ENCODE measurements at places on chromosomes 4 and X. TPM values are rescaled to one million over a fixed set of nuclear protein-coding genes. Genes with fewer than 3 reads are reported as not detected.

DNA sequence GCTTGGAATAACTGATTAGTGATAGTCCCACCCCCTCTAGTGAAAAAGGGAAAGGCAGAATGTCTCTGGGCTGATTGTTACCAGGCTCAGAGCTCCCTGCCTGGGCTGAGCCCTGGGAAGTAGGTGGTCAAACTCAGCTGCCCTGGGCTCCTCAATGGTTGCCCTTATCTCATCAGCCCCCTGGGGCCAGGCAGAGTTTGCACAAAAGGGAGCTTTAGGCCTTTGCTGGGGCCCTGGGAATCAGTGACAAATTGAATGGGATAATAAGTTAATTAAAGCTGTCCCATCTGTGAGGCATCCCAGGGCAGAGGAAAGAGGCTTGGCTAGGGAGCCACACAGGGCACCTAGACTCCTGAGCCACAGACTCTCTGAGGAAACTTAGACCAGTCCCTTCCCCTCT, 89.0 kb downstream of the EFNB1 start:
- DNase-seq: no peak

- no peak for DNase-seq
Measured at GRCh38 chrX:68419975-68420374, 13.3 kb downstream of the OPHN1 start.

GRCh38 chr4:8303485-8304281, 34.1 kb downstream of the HTRA3 start:
- DNase-seq: no peak

DNA sequence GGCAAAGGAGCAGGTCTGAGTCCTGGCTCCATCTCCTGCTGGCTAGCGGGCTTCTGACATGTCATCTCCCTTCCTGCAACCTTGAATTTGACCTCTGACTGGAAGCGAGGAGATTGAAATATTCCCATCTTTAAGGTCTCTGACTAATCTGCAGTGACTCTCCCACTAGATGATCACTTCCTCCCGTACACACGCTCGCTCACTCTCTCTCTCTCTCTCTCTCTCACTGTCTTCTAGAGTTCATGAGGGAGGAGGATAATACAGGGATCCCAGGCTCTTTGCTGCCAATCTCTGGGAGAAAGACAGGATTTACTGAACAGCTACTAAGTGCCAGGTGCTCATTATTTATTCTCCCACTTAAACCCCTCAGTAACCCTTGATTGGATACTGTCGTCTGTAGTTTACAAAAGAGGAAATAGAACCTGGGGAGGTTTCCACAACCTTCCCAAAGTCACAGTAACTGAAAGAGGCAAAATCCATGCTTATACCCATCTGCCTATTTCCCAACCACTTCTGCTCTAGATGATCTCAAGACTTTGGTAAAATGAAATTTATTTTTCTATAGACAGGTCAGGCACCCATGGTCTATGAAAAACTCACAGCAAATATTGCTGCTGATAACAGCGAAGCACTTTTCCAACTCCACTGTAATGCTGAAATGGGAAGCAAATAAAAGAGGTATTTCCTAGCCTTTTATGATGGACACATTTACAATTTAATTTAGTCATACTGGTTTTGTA, 193.5 kb upstream of the C1QTNF7 start:
- DNase-seq: no peak

DNA sequence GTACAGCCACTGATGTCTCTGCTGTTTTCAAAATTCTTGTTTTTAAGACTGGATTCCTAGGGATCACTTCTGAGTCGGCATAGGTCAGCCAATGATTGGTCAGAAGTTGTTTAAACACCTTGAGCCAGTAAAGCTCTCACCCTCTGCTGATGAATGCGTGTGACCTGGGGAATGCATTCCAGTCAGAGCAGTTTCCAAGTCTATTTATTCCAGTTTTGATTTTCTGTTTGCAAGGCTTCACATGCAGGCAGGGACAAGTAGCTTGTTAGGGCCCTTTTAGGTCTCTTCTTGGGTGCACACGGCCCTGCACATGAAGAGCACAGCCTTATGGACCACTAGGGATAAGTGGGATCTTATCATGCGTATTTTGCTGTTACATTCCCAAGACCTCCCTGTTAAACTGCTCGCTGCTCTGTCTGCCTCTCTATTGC, 47.0 kb downstream of the KLHL15 start:
- no peak for DNase-seq

P2RY10 gene
- not detected for total RNA-seq

SSX2B gene
- not detected for total RNA-seq

YY2 gene
- total RNA-seq: 1.4 TPM

ZNF718 gene
- 12.5 TPM for total RNA-seq

DNA sequence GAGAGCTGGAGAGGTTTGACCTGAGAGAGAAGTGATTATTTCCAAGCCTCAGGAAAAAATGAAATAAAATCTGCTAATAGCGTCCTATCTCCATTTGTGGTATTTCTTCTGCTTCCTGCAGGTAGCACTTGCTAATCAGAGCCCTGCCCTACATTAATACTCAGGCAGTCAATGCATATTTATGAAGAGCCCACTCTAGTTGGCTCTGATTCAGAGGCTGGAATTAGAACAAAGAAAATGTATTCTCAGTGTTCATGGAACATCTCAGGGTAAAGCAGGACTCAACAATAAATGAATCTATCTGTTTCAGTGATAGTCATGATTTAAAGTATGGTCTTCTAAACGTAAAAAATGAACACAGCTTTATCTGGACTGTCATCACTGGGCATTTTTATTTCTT, 1.4 kb upstream of the ATP8A1 start:
- DNase-seq: no peak

- no peak for DNase-seq
Measured at GRCh38 chr4:114839986-114840385, 241.4 kb downstream of the UGT8 start.

GAGE12H gene
- total RNA-seq: not detected

ATP1B4 gene
- not detected for total RNA-seq

- DNase-seq: no peak
Measured at GRCh38 chr4:172830295-172830764, 338.3 kb upstream of the GALNT7 start.

- DNase-seq: no peak
Measured at GRCh38 chr4:100497791-100498190, 20.0 kb downstream of the EMCN start.

DNA sequence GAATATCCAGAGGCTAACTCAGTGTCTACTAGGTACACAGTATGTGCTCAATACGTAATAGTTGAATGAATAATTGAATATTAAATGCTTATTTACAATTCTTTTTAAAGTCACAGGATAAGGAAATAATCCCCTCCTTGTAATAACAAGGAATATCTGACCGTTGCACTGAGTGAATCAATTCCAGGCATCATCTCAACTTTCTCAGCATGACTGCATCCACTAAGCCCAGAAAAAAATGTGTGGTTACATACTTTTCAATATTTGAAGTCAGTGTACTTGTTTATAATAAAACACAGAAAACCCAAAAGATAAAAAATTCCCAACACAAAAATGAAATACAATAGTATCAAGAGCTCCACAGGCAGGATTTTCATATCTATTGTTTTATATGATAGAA, 105.4 kb downstream of the TMEM144 start:
- DNase-seq: no peak

MID2 gene
- total RNA-seq: 6.4 TPM

- DNase-seq: no peak
Measured at GRCh38 chrX:24204331-24204730, 54.8 kb downstream of the ZFX start.

- no peak for DNase-seq
Measured at GRCh38 chr4:174434455-174434854, 87.8 kb downstream of the HPGD start.

GRCh38 chr4:185011408-185011807, 6.9 kb upstream of the HELT start:
- peak; percentile 70 for DNase-seq

NHSL2 gene
- total RNA-seq: 8.1 TPM

- no peak for DNase-seq
Measured at GRCh38 chr4:116603096-116603495, 482.3 kb downstream of the TRAM1L1 start.

DAPP1 gene
- total RNA-seq: not detected

AREG gene
- total RNA-seq: 0.32 TPM

DNA sequence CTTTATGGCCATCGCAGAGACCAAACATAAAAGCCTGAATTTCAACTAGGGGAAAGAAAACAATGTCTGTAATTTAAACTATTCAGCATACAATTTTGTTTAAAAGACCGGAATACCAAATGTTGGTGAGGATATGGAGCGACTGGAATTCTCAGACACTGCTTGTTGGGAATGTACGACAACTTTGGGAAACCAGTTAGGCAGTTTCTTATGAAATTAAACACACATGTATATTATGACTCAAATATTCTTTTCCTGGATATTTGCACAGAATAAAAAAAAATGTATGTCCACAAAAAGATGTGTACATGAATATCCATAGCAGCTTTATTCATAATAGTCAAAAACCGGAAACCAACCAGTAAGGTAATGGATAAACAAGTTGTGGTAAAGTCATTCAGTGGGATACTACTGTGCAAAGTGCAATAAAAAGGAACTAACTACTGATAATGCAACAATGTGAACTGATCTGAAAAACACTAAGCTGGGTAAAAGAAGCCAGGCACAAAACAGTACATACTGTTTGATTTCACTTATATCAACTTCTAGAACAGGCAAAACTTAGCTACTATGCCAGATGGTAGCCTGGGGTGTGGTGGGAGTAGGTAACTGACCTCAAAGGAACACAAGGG, 152.7 kb upstream of the FTHL17 start:
- no peak for DNase-seq

PPP4R3C gene
- total RNA-seq: not detected

- no peak for DNase-seq
Measured at GRCh38 chrX:550514-550913, 80.1 kb upstream of the SHOX start.

MAGEH1 gene
- total RNA-seq: 13.9 TPM

- no peak for DNase-seq
Measured at GRCh38 chrX:36407836-36408235, 488.3 kb downstream of the CFAP47 start.

UGT2B17 gene
- total RNA-seq: 0.14 TPM

DNA sequence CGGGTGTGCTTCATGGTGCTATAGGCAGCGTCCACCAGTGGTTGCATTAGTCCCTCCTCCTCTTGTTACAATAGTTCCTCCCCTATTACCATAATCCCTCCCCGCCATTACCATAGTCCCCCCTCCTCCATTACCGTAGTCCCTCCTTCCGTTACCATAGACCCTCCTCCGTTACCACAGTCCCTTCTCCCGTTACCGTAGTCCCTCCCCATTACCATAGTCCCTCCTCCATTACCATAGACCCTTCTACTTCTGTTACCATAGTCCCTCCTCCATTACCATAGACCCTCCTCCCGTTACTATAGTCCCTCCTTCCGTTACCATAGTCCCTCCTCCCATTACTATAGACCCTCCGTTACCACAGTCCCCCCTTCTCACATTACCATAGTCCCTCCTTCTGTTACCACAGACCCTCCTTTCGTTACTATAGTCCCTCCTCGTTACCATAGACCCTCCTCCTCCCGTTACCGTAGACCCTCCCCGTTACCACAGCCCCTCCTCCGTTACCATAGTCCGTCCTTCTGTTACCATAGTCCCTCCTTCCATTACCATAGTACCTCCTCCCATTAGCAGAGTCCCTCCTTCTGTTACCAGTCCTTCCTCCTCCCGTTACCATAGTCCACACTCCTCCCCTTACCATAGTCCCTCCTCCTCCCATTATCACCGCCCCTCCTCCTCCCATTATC, 129.6 kb downstream of the DHRSX start:
- DNase-seq: peak; percentile 57

- DNase-seq: no peak
Measured at GRCh38 chr4:125773931-125774330, 459.2 kb downstream of the FAT4 start.

- DNase-seq: no peak
Measured at GRCh38 chrX:149476513-149476912, 28.6 kb downstream of the IDS start.

DNA sequence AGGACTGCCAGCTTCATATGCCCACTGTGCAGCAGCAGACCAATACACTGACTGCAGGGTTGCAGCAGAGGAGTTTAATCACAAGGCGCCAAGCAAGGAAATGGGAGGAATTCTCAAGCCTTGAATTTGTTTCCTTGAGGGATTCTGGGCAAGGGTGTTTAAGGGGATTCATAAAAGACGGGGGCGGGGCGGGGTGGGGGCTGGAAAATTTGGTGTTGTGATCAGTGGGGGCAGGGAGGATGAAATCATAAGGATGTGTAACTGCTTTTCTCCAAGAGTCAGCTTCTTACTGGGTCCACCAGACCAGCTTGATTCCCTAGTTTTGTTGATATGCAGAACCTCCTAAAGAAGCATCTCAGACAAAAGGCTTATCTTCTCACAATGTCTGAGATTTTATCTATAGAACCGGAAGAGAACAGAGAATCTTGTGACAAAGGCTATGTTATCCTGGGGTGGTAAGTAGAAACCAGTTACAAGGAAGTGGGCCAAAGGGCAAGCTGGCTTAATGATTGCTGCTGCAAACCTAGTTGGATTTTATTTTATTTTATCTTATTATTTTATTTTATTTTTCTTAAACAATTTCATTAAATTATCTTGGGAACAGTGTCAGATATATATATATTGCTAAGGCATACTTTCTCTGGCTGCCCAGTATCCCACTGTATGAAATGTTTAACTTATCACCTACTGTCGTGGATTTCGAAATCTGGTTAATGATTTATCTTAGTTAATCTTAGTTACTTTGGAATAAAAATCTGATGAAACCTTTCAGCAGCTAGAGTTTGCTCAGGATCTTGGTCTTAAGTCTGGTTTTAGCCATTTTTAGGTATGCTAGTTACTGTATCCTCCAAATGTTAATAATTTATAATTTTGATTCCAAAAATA, 276.4 kb downstream of the RPA4 start:
- DNase-seq: no peak

DNA sequence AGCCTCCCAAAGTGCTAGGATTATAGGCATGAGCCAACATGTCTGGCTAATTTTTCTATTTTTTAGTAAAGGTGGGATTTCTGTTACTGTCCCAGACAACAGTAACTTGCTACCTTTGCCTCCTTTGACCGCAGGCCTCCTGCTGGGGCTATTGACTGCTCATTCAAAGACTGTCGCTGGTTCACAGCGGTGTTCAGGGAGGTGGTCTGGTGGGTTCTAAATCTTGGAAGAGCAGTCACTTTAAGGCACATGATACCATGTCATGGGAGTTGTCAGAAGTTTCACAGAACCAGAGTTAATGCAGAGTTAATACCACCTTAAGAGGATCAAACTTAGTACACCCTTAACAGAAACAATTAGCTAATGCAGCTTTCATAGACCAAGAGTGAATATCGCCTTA, 3.8 kb downstream of the ASMT start:
- peak; percentile 39 for DNase-seq

DNA sequence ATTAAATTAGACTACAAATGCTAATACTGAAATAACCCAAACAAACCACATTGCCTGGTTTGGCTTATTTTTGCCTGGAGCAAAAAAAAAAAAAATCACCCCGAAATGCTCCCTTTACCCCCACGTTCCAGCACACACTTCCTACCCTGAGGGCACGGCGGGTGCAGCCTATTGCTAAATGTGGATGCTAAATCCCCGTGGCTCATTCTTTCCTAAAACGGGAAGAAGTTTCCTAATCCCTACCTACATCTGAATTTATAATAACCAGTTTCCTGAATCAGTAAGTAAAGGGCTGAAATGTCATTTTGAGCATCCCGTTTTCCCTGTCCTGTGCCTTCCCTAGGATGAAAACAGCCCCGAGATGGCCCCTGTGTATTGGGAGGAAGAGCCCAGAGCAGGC, 97.0 kb downstream of the ABLIM2 start:
- DNase-seq: no peak

RENBP gene
- total RNA-seq: 14.0 TPM

PAGE5 gene
- not detected for total RNA-seq
